ENCODE measurements at places on chromosomes 6 and 20.

GRCh38 chr6:41680182-41680965, 42.1 kb downstream of the MDFI start:
- no peak for DNase-seq

DNA sequence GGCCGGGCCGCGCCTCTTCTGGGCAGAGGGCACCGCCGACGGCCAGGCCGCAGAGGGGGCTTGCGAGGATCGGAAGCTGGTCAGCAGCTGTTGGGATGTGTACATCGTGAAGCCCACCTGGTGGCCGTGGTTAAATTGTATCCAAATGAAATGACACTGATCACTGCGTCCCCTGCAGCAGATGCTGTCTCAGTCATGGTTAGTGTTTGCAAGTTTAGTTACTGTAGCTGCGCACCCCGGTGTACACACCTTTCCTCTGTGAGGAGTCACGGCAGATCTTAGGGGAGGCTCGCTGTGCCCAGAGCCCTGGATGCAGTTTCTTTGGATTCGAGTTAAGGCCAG, 653 bp downstream of the NAA20 start:
- DNase-seq = no peak

- DNase-seq = no peak
These were observed 39.3 kb downstream of the ARID1B start for GRCh38 chr6:156816505-156816904.

GRCh38 chr20:25509084-25509483, 76.2 kb downstream of the NINL start:
- DNase-seq = no peak

- DNase-seq = no peak
These were observed 6.6 kb upstream of the TP53RK start for GRCh38 chr20:46695892-46696291.
